ENCODE measurements at places on chromosomes 4 and X.

DNA sequence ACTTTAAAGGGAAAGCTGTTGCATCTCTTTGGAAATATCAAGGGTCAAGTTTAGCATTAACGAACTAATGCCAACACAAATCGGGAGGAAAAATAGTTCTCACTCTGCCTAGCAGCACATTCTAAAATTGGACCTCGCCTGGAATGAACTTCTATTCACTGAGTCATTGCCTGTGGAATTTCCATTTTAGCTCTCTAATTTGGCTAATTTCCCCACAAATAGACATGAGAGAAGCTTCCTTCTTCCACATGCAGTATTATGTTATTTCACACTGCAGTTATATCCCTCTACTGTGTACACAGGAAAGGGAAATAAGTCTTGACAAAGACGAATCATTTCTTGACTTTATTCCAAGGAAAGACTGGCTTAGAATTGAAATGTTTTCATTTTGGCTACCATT, 9.3 kb downstream of the ZXDA start:
- DNase-seq = no peak

GRCh38 chrX:79288733-79289132, 78.4 kb downstream of the ITM2A start:
- DNase-seq = no peak

DNA sequence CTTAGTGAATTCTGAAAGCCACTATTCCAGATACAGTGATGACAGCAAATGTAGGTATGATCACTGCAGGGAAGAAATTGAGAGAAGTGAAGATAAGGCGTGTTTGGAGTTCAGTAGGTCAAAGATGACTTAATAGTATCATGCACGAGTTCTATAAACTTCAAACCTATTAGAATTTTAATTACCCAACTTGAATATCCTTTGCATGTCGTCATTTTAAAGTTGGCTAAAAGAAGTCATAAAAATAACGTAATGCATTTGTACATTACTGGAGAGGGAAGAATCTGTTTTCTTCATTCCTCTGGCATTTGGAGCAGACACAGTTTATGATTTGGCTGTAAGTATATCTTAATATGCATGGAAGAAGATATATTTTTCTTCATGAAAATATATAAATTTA, 68.6 kb upstream of the MXRA5 start:
- DNase-seq = no peak

GRCh38 chr4:113524096-113524495, 237.4 kb downstream of the CAMK2D start:
- no peak for DNase-seq

DNA sequence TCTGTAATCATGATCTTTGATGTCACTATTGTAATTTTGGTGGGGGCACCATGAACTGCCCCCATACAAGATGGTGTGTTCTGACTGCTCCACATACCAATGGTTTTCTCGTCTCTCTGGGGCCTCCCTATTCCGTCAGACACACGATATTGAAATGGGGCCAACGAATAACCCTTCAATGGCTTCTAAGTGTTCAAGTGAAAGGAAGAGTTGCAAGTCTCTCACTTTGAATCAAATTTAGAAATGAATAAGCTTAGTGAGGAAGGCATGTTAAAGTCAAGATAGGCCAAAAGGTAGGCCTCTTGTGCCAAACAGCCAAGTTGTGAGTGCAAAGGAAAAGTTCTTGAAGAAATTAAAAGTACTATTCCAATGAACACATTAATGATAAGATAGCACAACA, 205.4 kb downstream of the SPRY1 start:
- DNase-seq = no peak

DNA sequence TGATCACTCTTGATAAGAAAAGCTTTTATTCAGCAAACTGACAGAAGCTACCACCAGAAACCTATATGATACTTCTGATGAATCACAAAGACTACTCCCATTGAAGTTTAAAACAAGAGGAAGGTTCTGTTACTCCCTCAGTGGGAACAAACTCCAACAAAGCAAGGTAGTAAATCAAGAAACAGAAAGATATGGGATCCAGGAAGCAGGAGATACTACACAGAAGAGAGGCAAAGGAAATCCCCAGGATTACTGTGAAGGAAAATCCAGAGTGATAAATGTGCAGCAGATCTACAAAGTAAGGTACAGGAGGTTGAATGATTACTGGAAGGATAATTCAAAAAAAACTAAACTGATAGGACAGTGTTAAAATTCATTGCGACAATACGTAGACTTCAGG, 222.4 kb downstream of the HHIP start:
- no peak for DNase-seq

- no peak for DNase-seq
Observed at GRCh38 chr4:181105487-181105886, 1137.7 kb upstream of the TENM3 start.

GRCh38 chr4:6561173-6561516, 13.8 kb upstream of the MAN2B2 start:
- no peak for DNase-seq

GRCh38 chr4:37431417-37431743, 186.8 kb downstream of the NWD2 start:
- no peak for DNase-seq

DNA sequence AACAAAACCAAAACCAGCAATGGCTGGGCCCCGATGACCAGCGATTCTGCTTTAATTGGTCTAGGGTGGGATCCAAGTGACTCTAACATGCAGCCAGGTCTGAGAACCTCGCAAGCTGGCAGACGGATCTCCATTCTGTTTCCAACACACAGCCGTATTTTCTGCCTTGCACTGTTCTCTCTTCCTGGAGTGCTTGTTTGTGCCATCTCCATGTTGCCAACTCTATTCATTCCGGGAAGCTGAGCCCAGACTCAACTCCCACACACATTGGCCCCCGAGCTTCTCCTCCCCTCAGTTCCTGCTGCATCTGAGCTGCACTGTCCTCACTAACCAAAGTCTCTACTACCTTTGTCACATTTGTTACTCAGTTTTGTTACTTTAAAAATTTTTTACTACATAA, 35.6 kb downstream of the GEMIN8 start:
- no peak for DNase-seq

DNA sequence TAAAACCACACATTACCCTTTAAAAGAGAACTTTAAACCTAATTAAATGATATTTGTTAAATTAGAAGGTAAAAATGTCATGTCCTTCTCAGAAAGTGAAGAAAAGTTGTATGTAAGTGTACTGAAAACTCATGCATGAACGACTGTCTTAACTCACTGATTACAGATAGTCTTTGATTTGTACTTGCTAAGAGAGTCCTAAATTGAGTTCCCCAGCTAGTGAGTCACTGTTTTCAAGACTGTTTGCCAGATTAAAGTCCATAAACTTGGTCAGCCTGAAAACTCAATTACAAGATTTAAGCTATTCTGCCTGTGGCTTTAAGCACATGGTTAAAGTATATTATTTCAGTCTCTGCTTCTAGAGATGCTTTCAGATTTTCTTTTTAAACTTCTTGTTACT, 124.9 kb upstream of the ZCCHC13 start:
- DNase-seq = no peak

GRCh38 chrX:45669715-45670340, 469.2 kb upstream of the DIPK2B start:
- DNase-seq = no peak
